ENCODE measurements at places on chromosomes 12 and 14.
A peak's percentile ranks its signal among the peaks of the same experiment; 100 is the strongest.

GRCh38 chr12:50569321-50569720 lies 64.5 kb downstream of the DIP2B start:
- DNase-seq = no peak

- DNase-seq = no peak
Measured at GRCh38 chr12:11886339-11886738, 184.4 kb upstream of the BCL2L14 start.

DNA sequence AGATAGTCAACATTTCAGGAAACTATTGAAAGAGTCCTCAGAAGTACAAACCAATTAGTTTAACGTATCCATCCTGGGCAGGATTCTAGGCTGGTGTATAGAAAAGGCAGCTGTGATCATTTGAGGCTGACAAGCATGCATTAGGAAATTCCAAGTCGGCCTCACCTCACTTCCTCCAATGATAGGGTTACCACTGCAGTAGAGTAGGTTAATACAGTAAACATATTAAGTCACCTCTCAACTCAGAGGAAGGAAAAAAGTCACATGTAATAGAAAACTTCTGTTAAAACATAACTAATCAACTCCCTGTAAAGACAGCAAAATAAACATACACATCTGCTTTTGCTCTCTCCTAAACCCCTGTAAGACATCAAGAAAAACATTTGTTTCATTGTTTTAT lies 33.5 kb downstream of the MED13L start:
- no peak for DNase-seq

- DNase-seq = no peak
Measured at GRCh38 chr12:11755302-11755930, 105.9 kb downstream of the ETV6 start.

DNA sequence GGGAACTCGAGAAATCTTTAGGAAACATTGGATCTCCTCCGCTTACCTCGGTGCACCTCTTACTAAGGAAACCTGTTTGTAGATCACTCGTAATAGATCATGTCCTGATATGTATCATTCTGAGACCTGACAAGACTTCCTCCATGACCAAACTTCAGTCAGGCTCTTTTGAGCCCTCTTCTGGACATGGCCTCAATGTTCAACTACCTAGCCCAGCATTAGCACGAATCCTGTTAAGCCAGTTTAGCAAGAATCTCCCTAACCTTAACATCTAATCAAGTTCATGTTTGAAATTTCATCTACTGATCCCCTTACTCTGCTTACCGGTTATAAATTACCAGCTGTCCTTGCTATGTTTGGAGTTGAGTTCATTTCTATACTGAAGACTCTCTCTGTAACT lies 713.9 kb upstream of the USP15 start:
- no peak for DNase-seq

GRCh38 chr12:5733916-5734315 lies 211.1 kb downstream of the ANO2 start:
- no peak for DNase-seq

DNA sequence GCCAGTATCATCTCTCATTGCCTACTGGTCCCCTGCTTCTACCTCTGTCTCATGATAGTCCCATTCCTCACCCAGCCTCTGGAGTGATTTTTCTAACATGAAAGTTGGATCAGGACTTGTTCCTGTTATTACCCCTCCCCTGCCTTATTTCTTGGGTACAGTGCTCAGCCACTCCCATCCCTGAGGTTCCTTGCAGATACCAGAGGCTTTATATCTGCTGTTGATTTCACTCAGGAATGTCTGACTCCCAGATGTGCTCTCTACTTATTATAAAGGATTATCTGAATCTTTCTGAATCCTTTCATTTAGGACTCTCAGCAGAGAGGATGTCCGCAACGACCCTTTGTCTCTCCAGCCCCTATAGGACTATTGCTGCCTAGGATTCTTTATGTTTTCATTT lies 111.2 kb downstream of the LRRK2 start:
- no peak for DNase-seq

DNA sequence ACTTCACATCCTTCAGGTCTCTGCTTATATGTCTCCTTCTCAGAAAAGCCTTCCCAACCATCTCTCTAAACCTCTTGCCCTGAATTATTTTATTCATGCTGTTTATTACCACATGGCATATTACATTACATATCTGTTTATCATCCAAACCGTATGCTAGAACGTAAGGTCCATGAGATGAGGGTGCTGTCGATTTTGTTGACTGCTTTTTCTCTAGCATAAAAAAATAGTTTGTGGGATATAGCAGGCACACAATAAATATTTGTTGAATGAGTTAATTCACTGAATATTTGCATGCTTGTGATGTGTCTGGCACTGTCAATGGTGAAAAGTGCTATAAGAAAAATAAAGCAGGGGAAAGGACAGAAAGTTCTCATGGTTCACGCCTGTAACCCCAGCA lies 22.9 kb downstream of the SAMD4A start:
- DNase-seq = no peak

- DNase-seq = no peak
Measured at GRCh38 chr14:24813089-24813815, 179.3 kb upstream of the GZMB start.

GRCh38 chr12:5078423-5078822 lies 34.7 kb downstream of the KCNA5 start:
- peak; percentile 82 for DNase-seq

- no peak for DNase-seq
Measured at GRCh38 chr12:42475106-42475505, 114.4 kb downstream of the PRICKLE1 start.

DNA sequence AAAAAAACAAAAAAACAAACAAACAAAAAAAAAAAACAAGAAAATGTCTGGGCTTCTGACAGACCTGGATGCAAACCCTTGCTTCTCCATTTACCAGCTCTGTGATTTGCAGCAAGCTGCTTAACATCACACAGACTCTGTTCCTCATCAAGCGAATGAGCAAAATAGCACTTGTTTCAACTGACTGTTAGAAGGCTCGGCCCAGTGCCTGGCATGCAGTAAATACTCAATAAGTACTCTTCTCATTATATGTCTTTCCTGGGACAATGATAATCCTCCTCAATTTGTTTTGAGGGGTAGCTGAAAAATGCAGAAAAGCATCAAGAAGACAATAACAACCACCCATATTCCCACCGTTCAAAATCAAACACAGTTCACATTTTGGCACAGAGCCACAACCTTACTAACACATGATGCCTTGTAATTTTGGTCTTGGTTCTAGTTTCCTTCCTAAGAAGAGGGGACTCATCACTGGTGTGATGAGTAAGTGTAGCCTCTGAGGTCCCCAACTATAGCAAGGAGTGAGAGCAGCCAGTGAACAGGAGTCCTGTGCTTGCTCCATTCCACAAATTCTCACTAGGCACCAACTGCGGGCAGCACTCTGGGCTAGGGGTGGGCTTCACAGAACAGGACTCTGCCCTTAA lies 60.4 kb downstream of the TTC7B start:
- no peak for DNase-seq

DNA sequence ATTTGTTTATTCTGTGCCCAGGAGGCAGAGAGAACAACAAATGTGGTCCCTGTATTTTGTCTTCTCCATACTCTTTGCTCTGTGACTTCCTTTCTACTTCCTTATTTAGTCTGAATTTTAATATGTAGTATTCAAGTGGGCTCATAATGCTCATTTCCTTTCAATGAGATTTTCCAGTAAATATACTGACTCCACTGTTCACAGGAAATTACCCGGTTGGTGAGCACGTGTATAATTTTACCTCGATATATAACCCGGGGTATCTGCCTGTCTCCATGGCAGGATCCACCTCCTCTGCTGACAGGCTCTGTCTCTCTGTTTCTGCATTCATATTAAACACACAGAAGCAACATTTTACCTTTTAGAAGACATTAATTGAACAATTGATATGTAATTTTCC lies 166.0 kb downstream of the SLC38A4 start:
- no peak for DNase-seq

Data from left ventricle myocardium inferior (tissue), 1 donor.